Activated CD4-positive, alpha-beta memory T cell treated with anti-CD3 and anti-CD28 coated beads, Interleukin-2, amount 10 ng/mL, durations not matched to agents 7 days and 5 days (primary cell): ENCODE measurements at places on chromosomes 5 and 9. TPM values are rescaled to one million over a fixed set of nuclear protein-coding genes. Genes with fewer than 3 reads are reported as not detected.

DNA sequence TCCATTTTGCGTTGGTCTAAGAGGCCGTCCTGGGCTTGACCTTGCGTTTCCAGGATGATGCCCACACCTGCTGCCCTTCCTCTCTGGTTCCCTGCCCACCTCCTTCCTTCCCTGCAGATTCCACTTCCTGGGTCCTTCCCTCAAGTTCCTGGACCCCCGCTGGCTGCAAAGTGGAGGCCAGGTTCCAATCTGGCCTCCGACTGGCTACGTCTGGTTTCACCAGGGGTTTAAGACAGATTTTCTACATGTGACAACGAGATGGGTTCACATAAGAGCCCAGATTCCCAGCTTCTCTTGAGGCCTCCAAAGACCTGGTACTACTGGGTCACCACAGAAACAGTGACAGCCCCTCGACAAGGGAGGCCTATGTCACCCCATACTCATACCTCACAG is 2.1 kb downstream of the MGAT4B start:
- peaks cover 33% of the 10 kb centered on the region for H3K4me1 ChIP-seq
- no peaks in the 10 kb centered on the region for H3K27me3 ChIP-seq
- peak overlapping the region; percentile 81 for H3K27ac ChIP-seq
- peaks cover 8% of the 10 kb centered on the region for H3K36me3 ChIP-seq
- DNase-seq: no peak
- H3K4me3 ChIP-seq: peak overlapping the region; percentile 85

- H3K27ac ChIP-seq: peak overlapping the region; percentile 62
- H3K4me3 ChIP-seq: peak overlapping the region; percentile 85
- H3K27me3 ChIP-seq: peaks cover 11% of the 10 kb centered on the region
- H3K4me1 ChIP-seq: peaks cover 29% of the 10 kb centered on the region
- peak; percentile 38 for DNase-seq
Measured at GRCh38 chr9:96450613-96451528, 902 bp downstream of the HABP4 start.

DNA sequence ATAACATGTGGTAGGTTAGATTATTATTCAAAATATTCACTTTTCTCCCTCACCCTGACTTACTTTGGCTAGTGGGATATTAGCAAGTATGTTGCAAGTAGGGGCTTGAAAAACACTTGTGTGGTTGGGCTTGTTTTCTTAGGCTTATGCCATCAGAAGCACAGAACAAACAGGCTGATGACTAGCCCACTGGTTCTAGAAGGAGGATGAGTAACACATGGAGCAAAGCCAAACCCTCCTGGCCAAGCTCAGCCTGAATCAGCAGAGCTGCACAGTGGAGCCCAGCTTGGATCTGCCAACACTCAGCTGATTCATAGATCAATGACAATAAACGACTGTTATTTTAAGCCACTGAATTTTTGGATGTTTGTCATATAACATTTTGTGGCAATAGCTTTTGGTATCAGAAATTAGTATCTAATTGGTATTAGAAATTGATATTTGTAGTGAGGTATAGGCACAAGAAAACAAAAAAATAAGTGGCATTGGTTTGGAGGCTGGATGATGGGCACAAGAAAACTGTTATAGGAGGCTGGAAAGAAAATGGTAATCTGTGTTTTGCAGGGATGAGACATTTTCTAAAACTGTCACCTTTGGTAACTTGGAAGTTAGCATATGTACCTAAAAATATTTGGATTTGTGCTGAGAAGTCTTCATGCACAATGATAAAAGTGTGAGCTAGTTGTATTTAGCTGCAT is 46.1 kb upstream of the ZBED3 start:
- no peak overlapping the region for H3K4me3 ChIP-seq
- H3K27me3 ChIP-seq: peaks cover 27% of the 10 kb centered on the region
- no peaks in the 10 kb centered on the region for H3K36me3 ChIP-seq
- H3K27ac ChIP-seq: no peak overlapping the region
- no peaks in the 10 kb centered on the region for H3K4me1 ChIP-seq

DNA sequence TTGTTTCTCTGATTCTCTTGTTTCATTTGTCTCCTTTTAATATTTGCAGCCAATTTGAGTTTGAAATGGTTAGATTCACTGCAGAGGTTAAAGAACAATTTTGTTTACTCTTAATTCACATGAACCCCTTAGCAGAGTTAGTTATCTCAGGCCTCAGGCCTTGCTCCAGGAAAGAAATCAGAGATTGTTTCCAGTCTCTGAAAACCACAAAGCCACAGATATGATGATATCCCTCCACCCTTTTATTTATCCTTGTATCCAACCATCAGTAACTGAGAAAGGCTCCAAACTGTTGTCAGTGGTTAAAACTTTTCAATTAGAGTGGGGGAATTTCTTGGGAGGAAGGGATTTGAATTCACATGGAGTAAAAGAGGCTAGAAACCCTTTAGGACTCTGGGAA is 406.0 kb upstream of the DMAC1 start:
- no peak overlapping the region for H3K4me3 ChIP-seq
- H3K36me3 ChIP-seq: no peaks in the 10 kb centered on the region
- H3K27me3 ChIP-seq: no peaks in the 10 kb centered on the region
- H3K4me1 ChIP-seq: peaks cover 2% of the 10 kb centered on the region
- no peak for DNase-seq

DNA sequence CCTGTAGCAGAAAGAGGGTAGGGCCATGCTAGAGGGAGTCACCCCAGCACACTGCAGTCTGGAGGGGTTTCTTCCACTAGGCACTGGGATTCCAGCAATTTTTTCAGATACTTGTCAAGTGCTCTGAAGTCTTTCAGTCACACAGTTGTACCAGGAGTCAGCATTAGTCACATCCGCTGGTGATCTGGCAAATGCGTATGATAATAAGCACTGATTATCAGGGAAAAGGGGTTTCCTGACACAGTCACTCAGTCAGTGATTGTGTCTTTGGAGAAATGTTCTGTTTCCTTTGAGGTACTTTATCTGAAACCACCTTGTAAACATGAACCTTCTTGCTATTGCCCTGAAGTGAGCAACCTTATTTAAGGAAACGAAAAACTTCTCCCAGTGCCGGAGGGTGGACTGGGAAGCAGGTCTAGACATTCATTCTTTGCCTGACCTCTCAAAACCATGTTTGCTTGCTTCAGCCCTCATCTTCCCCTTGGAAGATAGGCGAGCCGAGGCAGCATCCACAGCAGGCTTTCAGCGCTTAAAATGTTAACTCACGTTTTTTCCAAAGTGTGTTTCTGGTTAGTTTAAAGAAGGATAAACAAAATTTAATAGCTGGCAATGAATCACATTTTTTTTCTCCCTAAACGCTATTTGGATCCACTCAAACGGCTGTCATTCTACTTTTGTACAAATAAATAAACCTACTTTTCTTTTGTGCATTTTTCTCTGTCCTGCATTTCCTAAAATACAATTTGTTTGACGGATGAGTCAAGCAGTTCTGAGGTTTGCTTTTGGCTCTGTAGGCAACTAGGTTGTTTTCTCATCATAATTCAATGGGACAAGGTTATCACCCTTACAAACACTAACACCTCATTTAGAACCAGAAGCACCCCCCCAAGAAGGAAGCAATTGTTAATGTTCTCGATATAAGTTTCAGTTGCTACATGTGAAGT is 77.7 kb downstream of the FOXD1 start:
- no peak overlapping the region for H3K27ac ChIP-seq
- DNase-seq: no peak
- no peak overlapping the region for H3K4me3 ChIP-seq
- H3K27me3 ChIP-seq: peaks cover 27% of the 10 kb centered on the region
- H3K4me1 ChIP-seq: no peaks in the 10 kb centered on the region

DNA sequence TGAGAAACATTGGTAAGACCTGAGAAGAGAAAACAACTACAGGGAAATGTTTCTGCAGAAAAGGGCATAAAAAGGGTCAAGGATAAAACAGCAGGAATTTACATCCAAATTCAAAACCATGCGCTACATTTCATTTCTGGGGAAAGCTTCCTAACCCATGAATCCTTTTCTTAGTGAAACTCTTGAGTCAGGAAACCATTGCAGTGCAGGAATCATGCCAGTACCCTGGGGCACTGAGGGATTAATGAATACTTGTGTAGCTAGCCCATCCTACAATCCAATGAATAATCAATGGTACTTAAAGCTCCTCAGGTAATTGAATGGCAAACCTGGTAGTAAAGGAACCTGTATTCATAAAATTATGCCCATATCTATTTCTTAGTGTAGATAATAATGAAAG is 580.5 kb downstream of the TLE1 start:
- H3K27me3 ChIP-seq: no peaks in the 10 kb centered on the region
- H3K4me3 ChIP-seq: no peak overlapping the region
- H3K27ac ChIP-seq: no peak overlapping the region
- no peaks in the 10 kb centered on the region for H3K4me1 ChIP-seq
- H3K36me3 ChIP-seq: no peaks in the 10 kb centered on the region

DNA sequence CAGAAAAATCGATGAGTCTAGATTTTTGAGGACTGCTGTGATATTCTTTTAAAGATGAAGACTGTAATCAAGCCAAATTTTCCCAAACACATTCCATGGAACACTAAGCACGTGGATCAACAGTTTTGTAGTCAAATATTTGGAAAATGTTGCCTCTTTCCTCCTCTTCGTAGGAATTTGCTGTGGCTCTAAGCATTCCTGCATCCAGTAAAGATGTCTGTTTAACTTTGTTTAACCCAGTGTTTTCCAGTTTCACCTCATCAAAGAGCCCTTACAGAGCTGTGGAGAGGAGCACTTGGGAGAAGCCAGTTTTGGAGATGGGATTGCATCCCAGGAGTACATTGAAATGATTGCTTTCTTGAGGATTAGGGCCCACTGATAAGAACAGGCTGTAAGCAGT is 58.9 kb downstream of the INSYN2B start:
- no peak for DNase-seq
- peaks cover 10% of the 10 kb centered on the region for H3K36me3 ChIP-seq
- H3K27ac ChIP-seq: no peak overlapping the region
- H3K4me3 ChIP-seq: no peak overlapping the region
- no peaks in the 10 kb centered on the region for H3K4me1 ChIP-seq

DNA sequence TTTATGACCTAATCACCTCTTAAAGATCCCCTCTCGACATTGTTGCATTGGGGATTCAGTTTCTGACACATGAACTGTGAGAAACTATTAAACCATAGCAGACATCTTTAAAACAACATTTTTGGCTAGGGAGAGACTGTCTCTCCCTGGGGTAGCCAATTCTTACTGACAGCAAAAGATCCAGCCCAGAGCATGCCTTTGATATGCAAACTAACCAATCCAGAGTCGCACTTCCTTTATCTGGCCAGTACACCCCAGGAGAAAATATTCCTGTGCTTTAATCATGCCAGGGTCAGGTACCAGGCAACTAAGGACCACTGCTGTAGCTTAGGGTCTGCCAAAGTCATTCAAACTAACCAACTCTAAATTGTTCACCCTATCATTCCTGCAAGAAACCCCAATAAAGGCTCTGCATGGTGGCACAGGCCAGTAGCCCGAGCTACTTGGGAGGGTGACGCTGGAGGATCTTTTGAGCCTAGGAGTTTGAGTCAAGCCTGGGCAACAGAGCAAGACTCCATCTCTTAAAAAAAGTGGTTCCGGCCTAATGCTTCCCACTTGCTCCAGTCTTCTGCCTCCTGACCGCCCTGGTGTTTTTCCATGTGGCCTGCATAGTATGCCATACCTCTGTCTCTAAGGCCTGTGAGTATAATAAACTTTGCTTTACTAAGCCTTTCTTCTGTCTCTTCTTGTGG is 62.3 kb upstream of the DAPK1 start:
- H3K4me1 ChIP-seq: no peaks in the 10 kb centered on the region
- H3K27ac ChIP-seq: no peak overlapping the region
- H3K36me3 ChIP-seq: no peaks in the 10 kb centered on the region
- no peak overlapping the region for H3K4me3 ChIP-seq

- H3K4me1 ChIP-seq: peaks cover 16% of the 10 kb centered on the region
- H3K27me3 ChIP-seq: peaks cover 56% of the 10 kb centered on the region
- H3K27ac ChIP-seq: no peak overlapping the region
- no peak for DNase-seq
- H3K4me3 ChIP-seq: no peak overlapping the region
Measured at GRCh38 chr5:134097211-134097749, 17.2 kb upstream of the TCF7 start.

GRCh38 chr5:140329739-140330481 is 16.5 kb downstream of the HBEGF start:
- no peak for DNase-seq
- H3K27ac ChIP-seq: no peak overlapping the region
- H3K4me3 ChIP-seq: no peak overlapping the region
- peaks cover 6% of the 10 kb centered on the region for H3K4me1 ChIP-seq

GRCh38 chr9:78860801-78861475 is 564.0 kb downstream of the PSAT1 start:
- H3K27me3 ChIP-seq: no peaks in the 10 kb centered on the region
- no peaks in the 10 kb centered on the region for H3K4me1 ChIP-seq
- DNase-seq: no peak
- no peaks in the 10 kb centered on the region for H3K36me3 ChIP-seq
- H3K27ac ChIP-seq: no peak overlapping the region

- peaks cover 67% of the 10 kb centered on the region for H3K4me1 ChIP-seq
- no peaks in the 10 kb centered on the region for H3K27me3 ChIP-seq
- peaks cover 22% of the 10 kb centered on the region for H3K36me3 ChIP-seq
- H3K27ac ChIP-seq: peak overlapping the region; percentile 12
- DNase-seq: no peak
- peak overlapping the region; percentile 86 for H3K4me3 ChIP-seq
Measured at GRCh38 chr5:109691996-109692395, 2.3 kb downstream of the MAN2A1 start.

- no peaks in the 10 kb centered on the region for H3K27me3 ChIP-seq
- no peak overlapping the region for H3K27ac ChIP-seq
- H3K36me3 ChIP-seq: no peaks in the 10 kb centered on the region
Measured at GRCh38 chr5:162174358-162174974, 106.9 kb downstream of the GABRG2 start.

GRCh38 chr5:38453506-38453905 is 102.9 kb downstream of the LIFR start:
- peak overlapping the region; percentile 58 for H3K27ac ChIP-seq
- peaks cover 25% of the 10 kb centered on the region for H3K4me1 ChIP-seq
- DNase-seq: peak; percentile 73
- H3K4me3 ChIP-seq: no peak overlapping the region
- peaks cover 86% of the 10 kb centered on the region for H3K27me3 ChIP-seq

- peaks cover 15% of the 10 kb centered on the region for H3K36me3 ChIP-seq
- H3K27me3 ChIP-seq: peaks cover 2% of the 10 kb centered on the region
- H3K4me1 ChIP-seq: peaks cover 24% of the 10 kb centered on the region
- H3K27ac ChIP-seq: peak overlapping the region; percentile 74
Measured at GRCh38 chr9:136119061-136119882, 597 bp upstream of the TMEM250 start.

- no peaks in the 10 kb centered on the region for H3K36me3 ChIP-seq
- H3K27me3 ChIP-seq: no peaks in the 10 kb centered on the region
- peak; percentile 66 for DNase-seq
- H3K4me3 ChIP-seq: peak overlapping the region; percentile 48
Measured at GRCh38 chr5:1255081-1255561, 29.9 kb downstream of the SLC6A18 start.

GRCh38 chr9:30121611-30122010 is 2262.8 kb upstream of the ACO1 start:
- no peaks in the 10 kb centered on the region for H3K27me3 ChIP-seq
- no peaks in the 10 kb centered on the region for H3K36me3 ChIP-seq
- DNase-seq: no peak
- no peak overlapping the region for H3K27ac ChIP-seq
- H3K4me3 ChIP-seq: no peak overlapping the region
- no peaks in the 10 kb centered on the region for H3K4me1 ChIP-seq

CCDC152 gene
- total RNA-seq: 2.5 TPM

NEURL1B gene
- 3.3 TPM for total RNA-seq

CDKN2A gene
- 23.2 TPM for total RNA-seq

DBH gene
- total RNA-seq: not detected

DAP gene
- 53.7 TPM for total RNA-seq

ZBED3 gene
- total RNA-seq: 0.85 TPM

GLT6D1 gene
- not detected for total RNA-seq
